Germinal center (tissue), 1 donor: ENCODE measurements at places on chromosomes 1 and 21.
A peak's percentile ranks its signal among the peaks of the same experiment; 100 is the strongest.

DNA sequence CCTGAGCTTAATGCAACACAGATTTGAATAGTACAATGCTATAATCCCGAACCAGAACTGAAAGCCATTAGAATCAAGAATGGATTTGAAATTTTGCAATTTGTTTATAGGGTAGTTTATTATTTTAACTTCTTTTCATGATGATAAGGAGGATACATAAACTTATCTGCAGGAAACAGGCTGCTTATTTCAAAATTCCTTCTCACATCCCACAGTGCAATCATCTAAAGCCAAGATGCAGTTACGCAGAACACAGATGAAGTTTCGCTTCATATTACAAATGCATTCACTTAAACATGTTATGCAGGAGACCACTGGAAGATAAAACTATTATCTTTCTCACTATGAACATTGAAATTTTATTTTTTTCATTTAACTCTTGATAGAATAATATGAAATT, 1019.6 kb downstream of the PLA2G4A start:
- DNase-seq = no peak

DNA sequence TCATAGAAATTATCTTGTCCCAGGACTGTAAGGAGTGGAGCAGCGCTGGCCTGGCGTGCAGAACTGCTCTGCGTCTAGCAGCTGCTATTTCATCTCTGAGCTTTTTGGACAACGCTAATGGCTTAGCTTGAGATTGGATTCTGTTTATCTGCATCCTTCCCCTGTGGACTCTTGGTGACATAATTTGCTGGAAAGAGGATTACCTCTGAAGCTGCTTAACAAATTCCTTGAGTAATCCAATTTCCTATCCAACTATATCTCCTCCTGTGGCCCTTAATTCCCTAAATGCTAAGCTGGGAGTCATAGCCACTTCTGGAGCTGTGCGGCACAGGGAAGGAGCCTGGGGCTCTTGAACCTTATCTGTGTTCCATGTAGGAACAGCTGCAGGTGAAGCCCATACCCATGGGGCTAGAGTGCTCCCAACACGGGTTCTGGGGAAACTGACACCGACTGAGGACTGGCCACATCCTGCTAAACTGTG, 43.2 kb downstream of the IL6R start:
- no peak for DNase-seq

DNA sequence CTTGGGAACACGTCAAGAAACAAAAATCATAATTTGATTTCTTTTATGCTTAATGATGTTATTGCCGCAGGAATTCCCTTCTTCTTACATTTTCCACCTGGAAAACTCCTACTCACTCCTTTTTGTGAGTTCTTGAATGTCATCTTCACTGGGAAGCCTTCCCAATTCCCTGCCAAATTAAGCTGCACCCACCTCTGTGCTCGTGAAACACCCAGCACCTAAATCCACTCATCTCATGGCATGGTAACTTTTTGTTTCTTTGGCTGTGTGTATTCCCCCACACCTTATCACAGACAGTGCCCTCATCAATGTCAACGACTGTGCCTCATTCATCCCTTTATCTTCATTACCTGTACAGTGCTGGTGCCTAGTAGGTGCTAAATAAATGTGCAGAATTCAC, 45.6 kb downstream of the ASTN1 start:
- DNase-seq = no peak

GRCh38 chr1:169098380-169098779, 8.1 kb upstream of the ATP1B1 start:
- DNase-seq = no peak

GRCh38 chr1:186623551-186623950, 56.7 kb downstream of the PTGS2 start:
- DNase-seq = no peak

- DNase-seq = no peak
These were observed 3.0 kb upstream of the TMCC2 start for GRCh38 chr1:205224736-205225135.

DNA sequence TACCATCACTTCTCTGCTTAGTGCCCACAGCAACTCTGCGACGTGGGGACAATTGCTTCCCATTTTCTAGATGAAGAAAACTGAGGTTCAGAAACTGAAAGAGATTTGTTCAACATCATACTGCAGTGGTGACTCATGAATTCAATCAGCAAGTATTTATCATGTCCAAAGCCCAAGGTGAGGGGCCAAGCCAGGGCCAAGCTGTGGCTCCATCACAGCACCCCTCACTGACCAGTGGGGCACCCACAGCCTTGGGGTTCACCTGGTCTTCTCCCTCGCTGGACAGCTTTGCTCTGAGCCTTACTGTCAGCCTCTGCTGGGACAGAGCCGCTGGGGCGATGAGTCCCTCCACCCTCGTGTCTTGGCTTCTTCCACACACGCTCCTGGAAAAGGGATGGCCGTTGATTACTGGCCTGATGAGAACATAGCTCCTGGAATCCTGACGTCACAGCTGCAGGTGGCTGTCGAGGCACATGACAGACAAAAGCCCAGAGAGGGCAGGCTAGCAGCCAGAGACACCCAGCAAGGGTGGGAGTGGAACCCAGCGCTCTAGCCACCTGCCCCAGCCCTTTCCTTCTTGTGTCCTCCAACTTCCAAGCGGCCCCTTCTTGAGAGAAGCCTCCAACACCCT, 6.2 kb downstream of the EDN2 start:
- DNase-seq = no peak

DNA sequence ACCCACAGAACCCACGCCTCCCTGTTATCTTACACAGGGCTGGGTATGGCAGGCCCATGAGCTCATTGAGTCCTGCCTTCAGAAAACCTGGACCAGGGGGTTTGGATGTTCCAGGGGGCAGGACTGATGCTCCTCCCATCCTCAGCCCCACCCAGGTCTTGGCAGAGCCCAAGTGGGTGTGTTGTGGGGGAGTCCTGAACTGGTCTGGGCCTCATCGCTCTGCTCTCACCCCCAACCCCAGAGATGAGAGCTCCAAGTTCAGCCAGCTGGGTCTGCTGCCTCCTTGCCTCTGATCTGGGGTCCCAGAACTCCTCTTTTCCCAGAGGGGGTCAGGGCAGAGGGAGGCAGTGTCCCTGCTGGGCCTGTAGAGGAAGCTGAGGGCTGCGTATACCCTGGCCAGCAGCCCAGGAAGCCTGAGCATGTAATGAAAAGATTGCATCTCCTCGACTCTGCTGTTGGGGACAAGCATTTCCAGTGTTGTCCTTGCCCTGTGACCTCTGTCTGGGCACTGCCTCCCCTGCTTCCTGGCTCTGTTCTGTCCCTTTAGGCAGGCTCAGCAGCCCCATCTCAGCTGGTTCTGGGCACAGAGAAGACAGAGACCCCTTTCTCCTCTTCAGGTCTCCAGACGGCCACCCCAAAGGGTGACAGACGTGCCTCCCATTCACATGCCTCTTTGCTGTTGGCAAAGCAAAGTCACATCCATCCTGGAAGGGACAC, 54.7 kb upstream of the EPS8L3 start:
- DNase-seq = no peak

DNA sequence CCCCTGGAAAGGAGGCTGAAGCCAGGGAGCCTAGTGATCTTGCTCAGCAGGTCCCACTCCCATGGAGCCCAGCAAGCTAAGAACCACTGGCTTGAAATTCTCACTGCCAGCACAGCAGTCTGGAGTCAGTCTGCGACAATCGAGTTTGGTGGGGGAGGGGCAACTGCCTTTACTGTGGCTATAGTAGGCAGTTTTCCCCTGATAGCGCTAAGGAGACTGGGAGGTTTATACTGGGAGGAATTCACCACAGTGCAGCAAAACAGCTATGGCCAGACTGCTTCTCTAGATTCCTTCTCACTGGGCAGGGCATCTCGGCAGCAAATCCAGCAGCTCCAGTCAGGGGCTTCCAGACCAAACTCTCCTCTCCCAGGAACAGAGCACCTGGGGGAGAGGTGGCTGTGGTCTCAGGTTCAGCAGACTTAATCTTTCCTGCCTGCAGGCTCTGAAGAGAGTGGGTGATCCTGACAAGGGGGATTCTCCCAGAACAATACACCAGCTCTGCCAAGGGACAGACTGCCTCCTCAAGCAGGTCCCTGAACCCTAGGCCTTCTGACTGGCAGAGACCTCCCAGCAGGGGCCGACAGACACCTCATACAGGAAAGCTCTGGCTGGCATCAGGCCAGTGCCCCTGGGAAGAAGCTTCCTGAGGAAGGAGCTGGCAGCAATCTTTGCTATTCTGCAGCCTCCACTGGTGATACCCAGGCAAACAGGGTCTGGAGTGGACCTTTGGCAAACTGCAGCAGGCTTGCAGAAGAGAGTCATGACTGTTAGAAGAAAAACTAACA, 548.5 kb upstream of the NEGR1 start:
- DNase-seq = no peak

DNA sequence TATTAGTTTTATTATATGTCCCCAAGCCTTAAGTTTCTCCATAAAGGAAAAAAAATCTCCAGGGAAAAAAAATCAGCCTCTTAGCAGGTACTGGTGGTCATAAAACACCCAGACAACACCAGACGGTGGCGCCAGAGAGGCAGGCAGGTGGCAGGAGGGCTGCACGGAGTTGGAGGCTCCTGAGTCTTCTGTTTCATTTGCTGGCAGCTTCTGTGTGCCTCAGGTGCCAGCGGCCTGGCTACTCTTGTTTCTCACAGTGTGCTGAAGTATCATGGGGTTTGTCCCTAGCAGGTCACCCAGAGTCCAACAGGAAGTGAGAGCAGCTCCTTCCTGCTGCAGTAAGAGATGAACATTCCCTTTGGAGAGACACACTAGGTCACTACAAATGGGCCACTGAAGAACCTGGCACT, 123.3 kb upstream of the GADD45A start:
- DNase-seq = peak; percentile 65

DNA sequence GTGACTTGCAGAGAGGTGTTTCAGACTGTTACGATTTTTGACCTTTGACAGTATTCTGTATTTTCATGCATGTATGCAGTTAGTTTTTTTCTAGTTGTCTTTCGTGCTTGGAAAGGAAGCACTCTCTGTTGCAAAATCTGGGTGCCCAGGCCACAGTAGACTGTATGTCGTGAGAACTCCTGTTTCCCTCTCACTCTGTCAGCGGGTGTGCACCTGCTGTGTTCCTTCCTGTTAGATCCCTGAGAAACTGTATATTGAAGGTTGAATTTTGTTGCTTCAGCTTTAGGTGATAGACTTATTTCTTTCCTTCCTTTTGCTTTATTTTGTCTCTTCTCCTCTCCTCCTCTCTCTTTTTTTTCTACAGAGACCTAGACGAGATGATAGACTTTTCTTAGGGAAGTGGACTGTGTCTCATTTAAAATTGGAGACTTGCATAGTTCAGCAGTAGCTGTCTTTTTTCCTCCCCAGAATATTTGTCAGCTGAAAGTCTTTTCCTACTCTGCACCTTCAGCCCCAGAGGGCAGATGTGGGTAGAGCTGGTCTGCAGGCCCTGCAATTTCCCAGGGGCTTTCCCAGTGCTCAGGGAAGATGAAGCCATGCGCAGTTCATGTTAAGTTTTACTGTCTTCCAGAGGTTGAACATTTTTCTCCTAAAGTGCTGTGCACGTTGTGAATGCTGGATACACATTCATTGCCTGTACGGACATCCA, 1.4 kb downstream of the TRAPPC10 start:
- DNase-seq = peak; percentile 44

DNA sequence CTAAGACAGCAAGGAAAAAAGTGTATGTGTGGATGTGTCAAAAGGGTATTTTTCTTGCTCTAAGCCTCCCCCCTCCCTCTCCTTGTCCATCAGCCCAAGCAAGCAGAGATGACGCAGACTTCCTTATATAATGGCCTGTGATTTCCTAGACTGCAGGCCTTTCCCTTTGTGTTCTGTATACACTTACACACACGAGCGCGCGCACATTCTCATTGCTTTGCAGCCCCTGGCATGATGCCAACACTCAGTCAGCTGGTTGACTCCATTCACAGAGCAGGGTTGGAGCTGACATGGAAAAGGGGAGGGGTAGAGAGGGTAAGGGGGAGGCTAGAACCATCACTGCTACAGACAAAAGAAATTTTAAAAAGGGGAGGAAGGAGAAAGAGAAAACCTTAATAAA, 41.8 kb downstream of the GATAD2B start:
- no peak for DNase-seq

GRCh38 chr21:42238185-42238934, 19.4 kb downstream of the ABCG1 start:
- DNase-seq = no peak

- no peak for DNase-seq
These were observed 48.7 kb downstream of the DMAP1 start for GRCh38 chr1:44261962-44262361.

DNA sequence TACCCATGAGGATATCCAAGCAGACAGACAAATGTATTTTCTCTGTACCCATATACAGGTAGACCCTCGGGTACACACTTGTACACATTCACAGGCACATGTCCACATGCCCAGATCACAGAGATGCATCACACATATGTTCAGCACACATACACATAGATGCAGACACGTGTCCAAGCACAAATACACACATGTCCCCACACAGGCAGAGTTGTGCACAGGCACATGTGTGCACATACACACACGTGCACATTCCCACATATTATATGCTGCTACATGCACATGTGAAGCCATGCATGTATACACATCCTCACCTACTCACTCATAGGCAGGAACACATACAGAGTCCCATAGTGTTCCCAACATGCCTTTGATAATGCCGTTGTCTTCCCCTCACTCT, 219.5 kb downstream of the GRIK3 start:
- no peak for DNase-seq

GRCh38 chr1:241950390-241950789, 7.2 kb upstream of the BECN2 start:
- no peak for DNase-seq

- peak; percentile 22 for DNase-seq
These were observed 5.4 kb downstream of the VPS45 start for GRCh38 chr1:150072959-150073358.

GRCh38 chr1:186541003-186541402, 80.1 kb upstream of the PDC start:
- no peak for DNase-seq

DNA sequence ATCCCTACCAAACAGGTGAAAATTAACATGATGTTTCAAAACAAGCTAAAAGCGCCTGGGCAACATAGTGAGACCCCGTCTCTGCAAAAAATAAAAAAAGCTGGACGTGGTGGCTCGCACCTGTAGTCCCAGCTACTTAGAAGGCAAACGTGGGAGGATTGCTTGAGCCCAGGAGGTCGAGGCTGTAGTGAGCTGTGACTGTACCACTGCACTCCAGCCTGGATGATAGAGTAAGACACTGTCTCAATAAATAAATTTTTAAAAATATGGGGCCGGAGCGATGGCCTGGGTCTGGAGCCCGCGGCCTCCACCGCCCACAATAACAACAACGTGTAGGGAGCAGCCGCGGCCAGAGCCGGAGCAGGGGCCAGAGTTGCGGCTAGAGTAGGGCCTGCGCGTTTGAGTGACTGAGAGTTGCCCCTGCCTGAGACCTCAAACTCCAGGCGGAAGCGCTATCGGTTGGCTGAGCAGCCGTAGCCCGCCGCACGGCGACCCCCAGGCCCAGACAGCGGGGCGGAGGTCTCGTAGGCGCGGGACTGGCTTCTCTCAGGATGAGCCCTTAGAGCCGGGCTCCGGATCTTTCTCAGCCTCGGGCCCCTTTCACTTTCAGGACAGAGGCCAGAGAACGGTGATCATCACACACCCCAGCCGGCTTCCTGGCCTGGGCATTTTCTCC, 41.4 kb downstream of the ZMYM1 start:
- DNase-seq = peak; percentile 24
